CD8-positive, alpha-beta memory T cell (primary cell): ENCODE measurements at places on chromosomes 2 and 18.

DNA sequence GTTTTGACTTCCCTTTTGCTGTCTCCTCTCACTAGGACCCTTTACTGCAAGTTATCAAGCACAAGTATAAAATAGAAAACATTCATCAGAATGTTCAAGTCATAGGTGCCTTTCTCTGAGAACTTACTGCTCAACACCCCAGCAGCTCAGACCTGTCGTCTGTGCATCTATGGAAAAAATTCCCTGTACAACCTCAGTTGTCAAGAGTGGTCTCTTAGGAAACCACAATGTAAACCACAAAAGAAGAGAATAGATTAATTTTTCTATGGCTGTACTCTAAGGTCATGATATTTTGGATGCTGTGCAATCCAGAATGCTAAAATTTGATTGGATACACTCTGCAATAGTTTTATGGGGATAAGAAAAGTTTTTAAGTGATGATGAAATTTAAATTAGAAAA is 84.1 kb downstream of the RBMS1 start:
- no peak for DNase-seq

- DNase-seq: no peak
These were observed 5.3 kb downstream of the LHCGR start for GRCh38 chr2:48750128-48750739.

DNA sequence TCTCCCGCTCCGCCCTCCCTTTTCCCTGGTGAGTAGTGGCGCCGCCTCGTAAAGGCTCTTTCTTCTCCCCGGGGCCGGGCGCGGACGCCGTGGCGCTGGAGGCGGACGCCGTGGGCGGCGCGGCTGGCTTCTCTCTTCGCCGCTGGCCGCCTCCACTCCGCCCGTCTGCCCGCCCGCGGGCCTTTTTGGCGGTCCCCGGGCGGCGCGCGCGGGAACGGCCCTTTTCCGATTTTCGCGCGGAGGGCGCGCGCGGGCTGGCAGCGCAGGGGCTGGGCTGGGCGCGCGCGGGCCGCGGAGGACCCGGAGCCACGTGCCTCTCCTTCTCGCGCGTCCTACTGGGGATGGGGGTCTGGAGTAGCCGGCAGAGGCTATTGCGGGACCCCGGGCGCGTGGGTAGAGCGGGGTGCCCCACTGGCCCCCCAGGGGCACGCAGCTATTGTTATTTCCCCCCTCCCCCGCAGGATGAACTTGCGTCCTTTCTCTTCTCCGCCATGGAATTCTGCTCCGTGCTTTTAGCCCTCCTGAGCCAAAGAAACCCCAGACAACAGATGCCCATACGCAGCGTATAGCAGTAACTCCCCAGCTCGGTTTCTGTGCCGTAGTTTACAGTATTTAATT is 472 bp downstream of the SLC20A1 start:
- DNase-seq: no peak

DNA sequence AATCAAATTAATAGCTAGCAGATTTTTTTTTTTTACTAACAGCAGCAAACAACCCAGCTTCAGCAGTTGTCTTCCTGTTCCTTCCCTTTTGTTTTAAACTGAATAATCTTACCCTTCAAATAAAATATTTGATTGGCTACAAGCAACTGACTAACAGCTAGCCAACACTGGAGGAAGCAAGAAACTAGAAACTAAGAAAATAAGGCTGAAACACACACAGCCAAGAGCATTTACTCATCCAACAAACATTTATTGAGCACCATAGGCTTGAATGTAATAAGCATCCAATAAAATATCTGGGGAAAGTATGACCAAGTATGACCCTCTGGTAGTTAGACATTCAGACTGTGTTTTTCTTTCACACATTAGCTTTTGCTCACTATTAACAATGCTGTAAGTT is 189.2 kb downstream of the CD226 start:
- DNase-seq: no peak

- DNase-seq: no peak
These were observed 74.6 kb downstream of the ASXL3 start for GRCh38 chr18:33652635-33653034.

DNA sequence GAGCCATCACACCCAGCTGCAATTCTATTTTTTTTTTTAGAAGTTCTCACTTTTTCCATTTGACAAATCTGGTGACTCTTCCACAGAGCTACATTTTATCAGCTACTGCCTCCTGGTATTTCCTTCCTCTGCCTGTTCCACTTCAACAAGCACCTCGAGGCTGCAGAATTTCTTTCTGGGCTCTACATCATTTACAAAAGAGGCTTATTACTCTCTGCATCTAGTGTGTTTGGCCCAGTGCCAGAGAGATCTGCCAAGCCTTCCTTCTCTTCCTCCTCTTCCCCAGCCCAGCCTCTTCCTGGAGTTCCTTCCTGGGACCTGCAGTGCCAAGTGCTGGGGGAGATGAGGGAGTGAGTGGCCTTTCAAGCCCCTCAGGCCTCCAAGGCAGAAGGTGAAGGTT is 119.6 kb upstream of the ITGA6 start:
- DNase-seq: no peak

GRCh38 chr2:47639467-47639866 is 143.5 kb upstream of the MSH6 start:
- DNase-seq: no peak

- no peak for DNase-seq
These were observed 158.3 kb upstream of the PIEZO2 start for GRCh38 chr18:11307716-11308115.

DNA sequence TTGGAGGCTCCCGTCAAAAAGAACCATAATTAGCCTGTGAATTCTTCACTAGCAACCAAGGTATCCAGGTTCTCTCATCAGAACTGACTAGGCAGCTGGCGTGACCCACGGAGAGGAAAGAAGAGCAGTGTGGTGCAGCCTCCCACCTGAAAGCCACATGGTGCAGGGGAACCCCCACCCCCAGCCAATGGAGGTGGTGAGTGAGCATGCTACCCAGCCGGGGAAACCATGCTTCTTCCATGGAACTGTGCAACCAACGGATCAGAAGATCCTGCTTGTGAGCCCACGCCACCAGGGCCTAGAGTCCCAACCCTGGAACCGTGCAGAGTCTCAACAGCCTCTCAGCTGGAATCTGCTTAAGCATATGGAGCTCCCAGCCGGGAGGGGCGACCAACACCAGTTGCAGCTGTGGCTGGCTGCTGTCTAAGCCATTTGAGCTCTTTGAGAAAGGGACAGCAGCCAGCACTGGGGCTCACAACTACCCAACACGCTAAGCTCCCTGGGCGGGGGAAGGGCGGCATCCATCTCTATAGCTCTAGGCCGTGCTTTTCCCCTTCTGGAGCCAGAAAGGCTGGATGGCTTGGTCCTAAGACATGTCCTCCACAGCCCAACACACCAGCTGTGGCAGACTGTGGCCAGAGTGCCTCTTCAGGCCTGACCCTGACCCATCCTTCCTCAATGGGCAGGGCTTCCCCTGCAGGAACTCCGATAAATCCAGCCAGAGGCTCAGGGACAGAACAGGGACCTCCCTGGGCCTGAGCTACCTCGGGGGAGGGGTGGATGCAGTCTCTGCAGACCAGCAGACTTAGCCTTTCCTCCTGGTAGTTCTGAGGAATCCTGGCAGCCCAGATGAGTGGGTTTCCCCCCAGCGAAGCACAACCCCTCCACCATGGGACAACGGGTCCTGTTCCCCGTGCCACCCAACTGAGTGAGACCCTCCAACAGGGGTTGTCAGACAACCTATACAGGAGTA is 151.4 kb upstream of the NXPH2 start:
- DNase-seq: no peak

GRCh38 chr2:129888896-129889295 is 90.6 kb upstream of the RAB6C start:
- DNase-seq: no peak

DNA sequence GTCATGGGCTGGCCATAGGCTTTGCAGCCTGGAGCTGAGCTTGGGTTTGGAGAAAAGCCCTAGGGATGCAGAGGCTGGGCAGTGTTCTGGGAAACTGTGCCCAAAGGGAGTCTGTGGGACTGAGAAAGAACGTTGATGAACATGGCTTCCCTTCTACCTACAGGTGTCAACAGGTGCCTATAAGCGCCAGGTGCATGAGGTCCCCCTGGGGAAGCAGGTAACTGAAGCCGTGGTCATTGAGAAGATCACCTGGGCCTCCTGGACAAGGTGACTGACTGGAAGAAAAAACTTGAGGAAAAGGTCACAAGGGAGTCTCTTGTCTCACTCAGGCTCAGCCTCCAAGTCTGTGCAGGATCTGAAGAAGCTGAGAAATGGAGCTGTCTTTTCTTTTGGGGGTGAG is 83.4 kb downstream of the RTN4 start:
- no peak for DNase-seq

GRCh38 chr2:219798430-219798829 is 171.0 kb downstream of the SLC4A3 start:
- no peak for DNase-seq

DNA sequence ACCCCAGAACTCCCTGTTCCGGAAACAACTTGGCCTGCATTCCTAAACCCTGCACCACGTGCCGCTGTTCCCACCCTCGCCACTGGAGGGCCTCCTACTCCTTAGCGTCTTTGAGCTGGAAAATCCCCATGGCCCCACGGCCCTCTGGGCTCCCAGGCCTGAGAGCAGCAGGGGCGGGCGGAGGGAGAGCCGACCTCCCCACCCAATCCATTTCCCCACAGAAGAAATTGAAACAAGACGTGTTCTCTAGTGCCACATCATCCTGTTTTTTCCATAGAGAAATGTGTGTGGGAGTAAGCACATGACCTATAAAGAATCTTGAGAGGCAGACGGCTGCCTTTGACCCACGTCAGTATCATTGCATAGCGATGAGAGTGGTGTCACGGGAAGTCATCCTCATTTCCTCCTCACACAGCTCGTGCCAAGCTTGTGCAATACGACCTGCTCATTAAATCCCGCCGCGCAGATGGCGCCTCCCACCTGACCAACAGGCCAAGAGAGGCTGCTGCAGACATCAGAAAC is 79.2 kb downstream of the LAMA1 start:
- DNase-seq: no peak

- no peak for DNase-seq
These were observed 242.7 kb upstream of the MYT1L start for GRCh38 chr2:2573658-2574293.

DNA sequence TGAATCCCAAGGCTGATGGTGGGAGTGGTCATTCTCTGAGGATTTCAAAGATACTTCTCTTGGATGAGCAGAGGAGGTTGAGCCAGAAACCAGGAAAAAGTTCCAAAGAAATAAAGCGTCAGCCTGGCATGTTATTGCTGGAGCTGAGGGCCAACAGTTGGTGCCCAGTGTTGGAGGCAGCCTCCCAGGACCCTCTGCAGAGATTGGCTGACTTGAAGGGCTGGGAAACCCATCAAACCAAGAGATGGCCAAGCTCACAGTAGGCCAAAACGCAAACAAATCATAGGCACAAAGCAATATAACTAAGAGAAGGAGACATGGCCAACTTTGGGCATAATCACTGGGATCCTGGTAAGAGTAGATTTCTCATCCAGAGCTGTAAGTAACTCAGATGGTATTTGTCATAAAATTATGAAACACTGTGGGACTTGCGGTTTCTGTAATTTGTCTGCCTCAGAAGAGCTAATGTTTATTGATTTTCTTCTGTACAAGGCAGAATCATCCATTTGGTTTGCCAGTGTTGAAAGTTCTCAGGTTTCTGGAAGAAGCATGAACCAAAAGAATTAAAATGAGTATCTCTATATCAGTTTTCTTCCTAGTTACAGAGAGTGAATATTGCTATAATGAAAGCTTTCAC is 108.3 kb downstream of the ATL2 start:
- no peak for DNase-seq

DNA sequence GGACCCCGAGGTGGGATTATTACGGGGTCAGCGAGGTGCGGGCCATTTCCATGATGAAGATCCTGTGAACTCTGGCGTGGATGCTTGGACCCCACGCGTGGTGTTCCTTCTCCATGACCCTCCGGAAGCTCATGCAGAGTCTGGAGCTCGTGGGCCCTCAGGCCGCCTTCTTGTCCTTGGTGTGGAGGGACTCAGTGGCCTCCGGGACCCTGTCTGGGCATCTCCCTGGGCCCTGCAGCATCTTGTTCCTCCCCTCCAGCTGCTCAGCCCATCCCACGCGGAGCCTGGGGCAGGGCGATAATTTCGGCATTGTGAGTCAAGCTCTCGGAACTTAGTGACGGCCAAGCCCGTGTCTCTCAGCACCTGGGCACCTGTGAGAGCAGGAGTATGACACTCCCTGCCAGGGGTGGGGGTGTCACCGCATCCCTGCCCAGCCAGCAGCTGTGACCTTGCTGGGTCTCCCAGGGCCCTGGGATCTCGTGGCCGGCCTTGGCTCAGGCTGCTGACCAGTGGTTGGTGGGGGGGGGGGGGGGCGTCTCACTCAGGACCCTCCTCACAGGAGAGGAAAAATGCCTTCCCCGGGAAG is 24.6 kb downstream of the RTP5 start:
- DNase-seq: no peak

GRCh38 chr18:78327643-78328042 is 652.0 kb upstream of the SALL3 start:
- no peak for DNase-seq

- DNase-seq: no peak
These were observed 88.6 kb downstream of the KCTD18 start for GRCh38 chr2:200421270-200421669.

DNA sequence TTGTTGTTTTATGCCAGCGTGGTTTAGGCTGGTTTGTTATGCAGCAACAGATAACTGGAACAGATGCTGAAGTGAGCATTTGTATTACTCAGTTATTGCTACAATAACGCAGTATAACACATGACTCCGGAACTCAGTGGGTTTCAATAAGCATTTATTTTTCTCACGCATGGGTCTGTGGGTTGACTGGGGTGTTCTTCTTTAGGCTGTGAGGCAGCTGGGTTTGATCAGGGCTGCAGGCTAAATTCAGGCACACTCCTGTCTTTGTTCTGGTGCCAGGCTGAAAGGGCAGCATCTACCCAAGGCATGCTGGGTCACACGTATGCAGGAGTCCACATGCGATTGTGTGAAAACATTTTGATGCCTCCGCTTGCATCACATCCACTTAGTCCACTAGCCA is 3.8 kb upstream of the SLC1A4 start:
- no peak for DNase-seq

- no peak for DNase-seq
These were observed 26.2 kb downstream of the HRH4 start for GRCh38 chr18:24486684-24487083.

GRCh38 chr2:222264791-222265320 is 33.9 kb downstream of the PAX3 start:
- DNase-seq: no peak

DNA sequence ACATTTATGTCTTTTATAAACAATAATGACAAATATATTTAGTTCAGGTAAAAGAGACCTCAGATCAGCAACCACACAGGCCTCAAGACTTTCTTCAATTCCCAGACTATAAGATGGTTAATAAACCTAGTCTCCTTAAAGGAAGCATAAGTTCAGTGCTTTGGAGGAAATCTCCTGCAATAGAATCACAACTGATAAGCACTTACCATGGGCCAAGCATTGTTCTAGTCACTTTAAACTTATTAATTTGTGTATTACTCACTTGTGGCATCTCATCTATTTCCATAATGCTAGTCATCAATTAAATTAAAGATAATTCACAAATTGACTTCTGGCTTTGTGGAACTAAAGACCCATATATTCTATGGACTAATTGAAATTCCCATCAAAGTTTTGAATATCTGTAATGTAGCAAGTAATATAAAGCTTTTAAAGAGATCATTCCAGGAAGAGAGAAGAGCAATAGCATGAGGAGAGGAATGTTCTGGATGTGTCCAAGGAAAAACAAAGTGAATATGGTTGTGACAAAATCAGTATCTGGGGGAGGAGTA is 42.2 kb downstream of the COL3A1 start:
- no peak for DNase-seq
